ENCODE measurements at places on chromosomes 5 and 9. TPM values are rescaled to one million over a fixed set of nuclear protein-coding genes. Genes with fewer than 3 reads are reported as not detected.

MATR3 gene
- 180 TPM for total RNA-seq

TOR1B gene
- total RNA-seq, result 11.6 TPM

DNA sequence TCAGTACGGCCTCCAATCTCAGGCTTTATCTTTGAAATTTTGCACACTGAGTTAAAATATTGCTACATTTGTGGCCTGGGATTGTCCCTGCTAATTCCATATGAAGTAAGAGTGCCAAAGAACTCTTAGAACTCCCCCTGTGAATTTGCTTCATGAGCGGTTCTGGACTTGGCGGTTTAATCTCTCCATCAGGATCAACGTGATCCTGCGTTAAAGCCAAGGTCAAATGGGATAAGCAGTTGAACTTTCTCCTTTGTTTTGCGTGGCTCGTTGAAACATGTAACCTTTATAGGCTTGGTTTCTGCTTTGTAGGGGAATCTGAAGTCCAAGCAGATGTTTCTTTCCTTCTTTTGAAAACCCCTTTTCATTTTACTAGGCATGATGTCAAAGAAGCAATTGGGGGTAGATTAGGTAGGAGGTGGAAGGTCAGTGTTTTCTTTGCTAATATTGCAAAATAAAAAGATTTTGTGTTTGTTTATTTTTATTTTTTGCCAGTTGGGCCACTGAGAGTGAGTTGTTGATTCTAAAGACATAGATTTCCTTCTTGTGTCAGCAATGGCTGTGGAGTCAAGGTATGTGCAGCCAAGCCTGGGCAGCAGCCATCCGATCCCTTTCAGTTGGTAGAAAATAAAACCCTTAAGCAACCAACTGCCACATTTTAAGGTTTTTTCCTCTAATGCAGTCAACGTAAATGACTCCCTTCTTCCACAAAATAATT, 390.8 kb downstream of the NNT start:
- no peak for DNase-seq

- no peak for DNase-seq
Observed at GRCh38 chr5:177003649-177004048, 2.9 kb downstream of the UIMC1 start.

DNA sequence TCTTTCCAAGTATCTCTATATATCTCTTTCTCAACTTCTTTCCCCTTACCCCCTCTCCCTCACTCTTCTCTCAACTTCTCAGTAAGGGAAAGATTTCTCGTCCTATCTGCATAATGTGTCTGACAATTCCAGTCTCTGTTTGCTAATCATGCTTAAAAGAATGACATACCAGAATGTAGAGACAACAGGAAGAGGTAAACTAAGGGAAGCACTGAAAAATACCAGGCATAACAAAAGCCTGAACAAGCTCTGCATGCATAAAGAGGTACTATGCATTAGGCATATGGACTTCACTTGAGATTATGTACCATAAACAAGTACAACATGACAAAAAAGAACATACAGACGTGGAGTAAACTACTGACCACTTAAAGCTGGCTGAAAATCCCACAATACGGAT, 62.6 kb downstream of the SEMA5A start:
- DNase-seq, result no peak

PCDHA3 gene
- not detected for total RNA-seq
